ENCODE measurements at places on chromosomes 2 and 18.

GRCh38 chr2:18605115-18605514 is 15.7 kb upstream of the NT5C1B start:
- no peak for DNase-seq

DNA sequence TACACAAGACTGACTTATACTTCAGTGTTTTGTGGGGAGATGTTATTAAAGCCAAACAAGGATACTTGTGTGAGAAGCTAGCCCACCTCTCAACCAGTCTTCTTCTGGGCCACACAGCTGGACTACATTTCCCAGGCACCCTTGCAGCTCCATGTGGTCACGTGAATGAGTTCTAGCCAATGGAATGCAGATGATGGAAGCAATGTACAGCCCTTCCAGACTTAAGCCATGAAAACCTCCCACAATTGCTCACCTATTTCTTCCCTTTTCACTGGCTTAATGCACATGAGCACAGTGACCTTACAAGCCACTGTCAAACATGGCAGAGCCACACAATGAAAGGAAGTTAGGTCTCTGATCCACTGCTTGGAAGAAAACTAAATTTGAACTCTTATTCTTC is 20.4 kb upstream of the FEZ2 start:
- DNase-seq, result no peak

- no peak for DNase-seq
These were observed 11.1 kb upstream of the CABYR start for GRCh38 chr18:24127735-24128134.

GRCh38 chr2:146874260-146874658 is 970.6 kb upstream of the ACVR2A start:
- no peak for DNase-seq

- no peak for DNase-seq
These were observed 89.0 kb upstream of the PNPT1 start for GRCh38 chr2:55782528-55783173.

GRCh38 chr2:85924522-85924921 is 35.7 kb upstream of the ST3GAL5 start:
- DNase-seq, result no peak

DNA sequence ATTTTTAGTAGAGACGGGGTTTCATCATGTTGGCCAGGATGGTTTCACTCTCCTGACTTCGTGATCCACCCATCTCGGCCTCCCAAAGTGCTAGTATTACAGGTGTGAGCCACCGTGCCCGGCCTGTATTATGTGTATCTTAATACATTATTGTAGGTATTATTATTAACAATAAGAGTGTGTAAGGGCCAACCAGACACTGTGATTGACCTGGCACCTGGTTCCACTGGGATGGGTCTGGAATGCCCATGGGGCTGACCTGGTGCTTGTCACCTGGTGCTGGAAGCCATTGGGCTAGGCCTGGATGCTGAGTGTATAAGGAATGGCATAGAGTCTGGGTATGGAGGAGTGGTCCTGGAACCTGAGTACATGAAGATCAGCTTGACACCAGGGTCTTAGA is 906.9 kb upstream of the TMEFF2 start:
- no peak for DNase-seq

DNA sequence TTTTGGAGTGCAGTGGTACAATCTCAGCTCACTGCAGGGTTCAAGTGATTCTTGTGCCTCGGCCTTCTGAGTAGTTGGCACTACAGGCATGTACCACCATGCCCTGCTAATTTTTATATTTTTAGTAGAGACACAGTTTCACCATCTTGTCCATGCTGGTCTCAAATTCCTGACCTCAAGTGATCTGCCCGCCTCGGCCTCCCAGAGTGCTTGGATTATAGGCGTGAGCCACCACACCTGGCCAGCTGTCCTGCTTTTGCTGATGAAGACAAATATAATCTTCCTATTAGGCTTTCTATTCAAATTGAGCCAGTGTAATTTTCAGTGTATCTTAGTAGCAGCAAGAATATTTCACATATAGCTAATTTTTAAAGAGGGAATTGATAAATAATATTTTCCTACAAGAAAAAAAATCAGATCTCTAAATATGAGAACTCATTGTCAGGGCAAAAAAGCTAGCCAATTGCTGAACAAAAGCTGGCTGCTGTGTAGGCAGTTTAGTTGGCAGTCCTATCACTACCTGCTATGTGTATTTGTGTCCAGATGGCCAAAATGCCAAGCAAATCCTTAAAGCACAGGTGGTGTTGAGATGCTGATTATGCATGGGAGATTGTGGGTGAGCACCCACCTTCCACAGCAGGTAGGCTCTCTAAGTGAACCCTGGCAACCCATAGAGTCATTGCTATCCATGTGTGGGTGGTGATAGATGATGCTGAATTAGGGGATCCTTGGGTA is 60.8 kb upstream of the STAM2 start:
- no peak for DNase-seq

GRCh38 chr18:74870950-74871349 is 273.3 kb downstream of the ZNF407 start:
- no peak for DNase-seq

DNA sequence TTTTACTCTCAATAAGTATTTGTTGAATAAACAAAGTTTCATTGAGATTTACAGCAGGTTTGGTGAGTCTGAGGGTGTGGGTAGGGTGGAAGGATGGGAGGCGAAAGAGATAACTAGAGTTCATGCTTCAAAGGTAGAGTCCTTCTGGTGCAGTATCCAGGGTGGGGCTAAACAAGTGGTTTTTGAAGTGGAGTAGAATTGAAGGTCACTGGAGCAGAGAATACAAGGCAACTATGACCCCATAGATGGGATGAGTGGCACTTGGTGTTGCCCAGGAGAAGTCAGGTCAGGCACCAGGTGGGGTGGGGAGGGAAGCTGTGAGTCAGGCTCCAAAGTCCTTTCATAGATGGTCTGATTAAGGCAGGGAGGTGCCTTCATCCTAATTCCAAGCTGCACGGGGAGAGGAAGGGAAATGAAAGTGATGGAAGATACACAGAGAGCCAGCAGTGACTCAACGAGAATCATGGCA is 6.6 kb upstream of the CAB39 start:
- DNase-seq, result no peak

DNA sequence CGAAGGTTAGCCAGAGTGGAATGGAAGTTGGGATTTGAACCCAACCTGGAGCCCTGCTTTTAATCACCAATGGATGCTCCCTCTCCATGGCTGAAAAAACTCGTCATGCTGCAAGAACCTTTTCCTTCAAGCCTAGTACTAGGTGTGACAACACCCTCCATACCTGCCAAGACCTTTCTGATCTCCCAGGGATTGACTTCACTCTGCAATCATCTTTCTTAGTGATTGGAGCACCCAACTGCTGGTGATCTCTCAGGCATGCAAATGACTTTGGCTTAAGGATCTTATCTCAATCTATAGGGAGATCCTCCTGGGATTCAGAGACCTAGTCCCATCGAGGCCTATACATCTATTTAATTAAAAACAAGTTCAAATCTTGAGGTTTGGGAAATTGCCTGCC is 23.5 kb upstream of the ITGB6 start:
- DNase-seq, result no peak

GRCh38 chr2:147614471-147614870 is 230.4 kb upstream of the ACVR2A start:
- DNase-seq, result no peak

GRCh38 chr2:222296911-222297599 is 1.7 kb downstream of the PAX3 start:
- no peak for DNase-seq

GRCh38 chr2:147046473-147046872 is 798.4 kb upstream of the ACVR2A start:
- DNase-seq, result no peak

DNA sequence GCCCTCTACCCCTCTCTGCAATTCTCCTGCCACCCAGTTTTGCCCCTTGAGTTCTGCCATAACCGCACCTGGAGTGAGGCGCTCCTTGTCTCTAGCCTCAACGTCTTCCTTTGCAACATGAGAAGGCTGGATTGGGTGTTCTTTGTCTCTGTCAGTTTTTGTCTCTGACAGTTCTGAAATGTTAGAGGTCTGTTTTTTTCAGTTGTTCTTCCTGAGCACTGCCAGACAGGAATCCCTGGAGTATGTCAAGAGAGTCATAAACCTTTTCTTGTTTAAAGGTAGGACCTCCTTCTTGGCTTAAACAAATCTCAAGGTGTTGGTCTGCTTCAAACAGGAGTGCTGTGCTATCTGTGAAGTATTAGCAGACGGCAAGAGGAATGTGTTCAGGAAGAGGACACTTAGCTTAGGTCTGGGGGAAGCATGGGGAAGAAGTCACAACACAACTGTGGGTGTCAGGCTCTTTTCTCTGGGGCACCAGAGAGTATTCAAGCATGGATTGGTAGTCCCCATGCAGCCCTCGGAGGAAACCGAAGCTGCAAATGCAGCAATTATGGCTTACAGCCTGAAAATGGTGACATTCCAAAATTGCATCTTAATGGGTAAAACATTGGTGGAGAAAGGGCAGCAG is 32.3 kb downstream of the AFF3 start:
- no peak for DNase-seq

DNA sequence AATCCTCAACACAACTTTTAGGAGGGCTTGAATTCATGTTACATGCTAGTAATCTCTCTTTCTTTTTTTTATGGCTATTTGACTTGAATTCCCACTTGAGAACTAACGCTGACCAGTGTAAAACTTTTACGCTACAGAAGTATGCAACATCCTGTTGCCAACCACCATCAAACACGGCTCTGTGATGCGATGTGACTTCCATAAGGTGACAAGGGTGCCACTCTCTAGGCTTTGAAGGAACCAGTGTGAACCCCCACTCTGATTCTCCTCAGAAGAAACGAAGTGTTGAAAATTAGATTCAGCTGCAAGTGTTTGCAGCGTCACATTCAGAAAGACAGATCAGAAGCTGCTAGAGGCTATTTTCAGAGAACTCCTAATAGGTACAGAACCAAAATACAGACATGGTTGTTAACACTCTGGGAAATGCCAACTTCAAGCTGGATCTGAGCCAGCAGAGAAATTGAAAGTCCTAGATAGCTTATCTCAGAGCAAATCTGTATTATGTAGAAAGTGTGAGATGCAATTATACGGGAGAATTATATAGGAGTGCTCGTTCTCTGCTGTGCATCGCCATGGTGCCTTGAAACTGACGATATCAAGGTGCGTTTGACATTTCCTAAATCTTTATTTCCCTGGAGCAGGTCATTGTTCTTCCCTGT is 271.2 kb downstream of the LPIN1 start:
- no peak for DNase-seq

DNA sequence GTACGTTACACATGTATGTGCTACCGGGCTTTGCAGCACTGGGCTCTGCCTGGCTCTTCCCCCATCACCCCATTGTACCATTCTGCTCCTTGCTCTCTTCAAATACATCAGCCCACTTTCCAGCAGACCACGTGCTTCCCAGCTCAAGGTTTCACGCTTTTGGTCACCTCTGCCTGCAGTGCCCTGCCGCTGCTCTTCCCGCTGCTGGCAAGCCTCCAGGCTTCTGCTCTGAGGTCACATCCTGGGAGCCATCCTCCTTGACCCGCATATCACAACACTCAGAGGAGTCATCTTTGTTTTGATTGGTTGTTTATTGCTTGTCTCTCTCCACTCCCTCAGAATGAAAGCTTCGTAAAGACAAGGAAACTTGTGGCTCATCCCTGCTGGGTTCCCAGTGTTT is 34.1 kb downstream of the KIF5C start:
- no peak for DNase-seq

DNA sequence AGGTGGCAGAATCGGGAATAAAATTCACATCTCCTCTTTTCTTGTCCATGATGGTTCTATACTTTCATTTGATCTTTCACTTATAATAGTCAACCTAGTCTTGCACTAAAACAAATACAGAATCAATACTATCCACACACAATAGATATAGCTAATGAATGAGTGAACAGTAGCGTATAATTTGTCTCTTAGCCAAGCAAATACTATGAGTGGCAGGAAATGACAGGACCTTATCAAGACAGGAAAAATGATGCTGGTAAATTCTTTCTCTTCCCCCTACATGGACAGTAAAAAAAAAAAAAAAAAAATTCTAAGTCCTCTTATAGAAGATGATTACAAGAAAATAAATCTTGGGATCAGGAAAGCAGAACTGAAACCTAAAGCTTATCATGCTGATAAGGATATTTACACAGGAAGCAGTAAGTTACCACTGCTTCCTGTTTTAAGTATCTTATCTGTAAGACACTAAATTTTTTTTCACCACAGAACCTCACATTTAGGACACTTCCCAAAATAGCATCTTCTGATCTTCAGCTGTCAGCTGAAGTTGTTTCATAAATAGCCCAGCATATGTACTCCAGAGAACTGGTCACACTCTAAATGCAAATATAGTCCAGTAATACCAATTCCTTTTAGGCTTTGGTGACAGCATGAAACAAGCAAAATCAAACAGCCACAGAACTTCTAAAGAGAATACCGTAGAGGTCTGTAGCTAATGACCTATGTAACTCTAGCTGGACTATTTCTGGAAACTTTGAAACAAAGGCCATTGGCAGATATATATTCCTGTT is 27.0 kb downstream of the IRS1 start:
- no peak for DNase-seq

- DNase-seq, result no peak
These were observed 23.1 kb upstream of the TXNDC2 start for GRCh38 chr18:9862686-9863085.

DNA sequence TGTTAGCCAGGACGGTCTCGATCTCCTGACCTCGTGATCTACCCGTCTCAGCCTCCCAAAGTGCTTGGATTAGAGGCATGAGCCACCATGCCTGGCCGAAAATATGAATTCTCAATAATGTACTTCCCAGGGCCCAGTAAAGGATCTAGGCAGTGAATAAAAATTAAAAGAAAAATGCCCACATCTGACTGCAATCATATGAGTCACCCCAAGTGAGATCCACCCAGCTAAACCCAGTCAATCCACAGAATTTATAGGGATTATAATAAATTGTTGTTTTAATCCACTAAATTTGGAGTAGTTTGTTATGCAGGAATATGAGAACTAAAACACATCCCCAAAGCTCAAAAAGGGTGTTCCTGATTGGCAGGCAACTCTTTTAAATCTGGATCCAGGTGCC is 93.5 kb upstream of the STK39 start:
- DNase-seq, result no peak

DNA sequence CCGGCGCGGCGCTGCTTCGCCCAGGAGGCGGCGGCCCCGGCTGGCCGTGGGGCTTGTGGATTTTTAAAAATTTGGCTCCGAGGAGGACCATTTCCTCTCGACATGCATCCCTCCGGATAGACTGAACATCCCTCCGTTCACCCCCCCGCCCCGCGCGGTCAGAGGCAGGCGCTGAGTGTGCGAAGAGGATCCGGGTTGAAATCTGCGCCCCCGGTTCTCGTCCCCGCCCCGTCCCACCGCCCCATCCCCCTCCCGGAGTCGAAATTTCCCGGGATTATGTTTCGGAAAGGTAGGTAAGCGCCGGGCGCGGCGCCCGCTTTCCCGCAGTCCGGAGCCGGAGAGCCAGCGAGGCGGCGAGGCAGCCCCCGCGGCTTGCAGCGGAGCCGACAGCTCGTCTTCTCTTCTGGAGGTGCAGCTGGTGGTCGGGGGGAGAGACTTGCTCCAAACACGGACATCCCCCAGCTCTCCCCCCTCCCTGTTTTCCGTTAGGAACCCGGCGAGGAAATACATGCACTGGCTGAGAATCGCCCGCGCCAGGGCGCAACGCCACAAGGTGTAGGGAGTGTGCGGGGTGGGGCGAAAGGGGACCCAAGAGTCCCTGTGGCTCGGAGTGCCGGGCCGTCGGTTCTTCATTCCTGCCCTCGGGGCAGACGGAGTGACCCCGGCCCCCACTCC is at the start of gene PRKCE:
PRKCE (plus strand) TSS at position 261 of the 675 bp plus-strand sequence.
- DNase-seq, result no peak

- DNase-seq, result no peak
These were observed 240.9 kb downstream of the RNF152 start for GRCh38 chr18:61651880-61652268.

All from activated T-cell treated with anti-CD3 and anti-CD28 coated beads, Interleukin-2, amount 50 U/mL, for 24 hours (primary cell).